ENCODE measurements at places on chromosomes 12 and 14.

DNA sequence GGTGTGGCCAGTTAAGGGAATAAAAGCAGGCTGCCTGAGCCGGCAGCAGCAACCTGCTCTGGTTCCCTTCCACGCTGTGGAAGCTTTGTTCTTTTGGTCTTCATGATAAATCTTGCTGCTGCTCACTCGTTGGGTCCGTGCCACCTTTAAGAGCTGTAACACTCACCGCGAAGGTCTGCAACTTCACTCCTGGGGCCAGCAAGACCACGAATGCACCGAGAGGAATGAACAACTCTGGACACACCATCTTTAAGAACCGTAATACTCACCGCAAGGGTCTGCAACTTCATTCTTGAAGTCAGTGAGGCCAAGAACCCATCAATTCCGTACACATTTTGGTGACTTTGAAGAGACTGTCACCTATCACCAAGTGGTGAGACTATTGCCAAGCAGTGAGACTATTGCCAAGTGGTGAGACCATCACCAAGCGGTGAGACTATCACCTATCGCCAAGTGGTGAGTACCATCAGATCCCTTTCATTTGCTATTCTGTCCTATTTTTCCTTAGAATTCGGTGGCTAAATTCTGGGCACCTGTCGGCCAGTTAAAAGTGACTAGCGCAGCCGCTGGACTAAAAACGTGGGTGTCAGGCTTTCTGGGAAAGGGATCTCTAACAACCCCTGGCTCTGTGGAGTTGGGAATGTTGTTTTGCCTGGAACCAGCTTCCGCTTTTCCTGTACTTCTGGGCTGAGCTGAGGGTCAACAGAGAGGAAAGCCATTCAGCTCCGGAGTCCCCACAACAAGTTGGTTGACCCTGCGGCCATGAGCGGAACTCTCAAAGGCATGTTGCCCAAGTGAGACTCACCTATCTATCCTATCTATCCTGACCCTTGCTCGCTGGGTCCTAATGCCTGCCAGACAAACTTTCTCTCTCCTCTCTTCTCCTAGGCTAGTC is at the start of gene DHRS2:
Gene DHRS2 (plus strand): TSS at position 48 of the 895 bp plus-strand sequence. CDS start 2,501 bp downstream, outside the sequence.
- no peak for DNase-seq

GRCh38 chr12:46804054-46804453 is 21.7 kb downstream of the SLC38A4 start:
- no peak for DNase-seq

DNA sequence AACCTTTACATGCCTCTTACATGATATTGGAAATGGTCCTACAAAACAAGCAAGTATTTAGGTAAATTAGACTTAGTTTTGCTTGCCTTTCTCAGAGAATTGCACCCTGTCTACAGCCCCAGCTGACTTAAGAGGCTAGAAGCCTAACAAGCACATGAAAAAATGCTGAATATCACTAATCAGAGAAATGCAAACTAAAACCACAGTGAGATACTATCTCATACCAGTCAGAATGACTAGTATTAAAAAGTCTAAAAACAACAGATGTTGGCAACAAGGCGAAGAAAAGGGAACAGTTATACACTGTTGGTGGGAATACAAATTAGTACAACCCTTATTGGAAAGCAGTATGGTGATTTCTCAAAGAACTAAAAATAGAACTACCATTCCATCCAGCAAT is 103.8 kb downstream of the EGLN3 start:
- no peak for DNase-seq

DNA sequence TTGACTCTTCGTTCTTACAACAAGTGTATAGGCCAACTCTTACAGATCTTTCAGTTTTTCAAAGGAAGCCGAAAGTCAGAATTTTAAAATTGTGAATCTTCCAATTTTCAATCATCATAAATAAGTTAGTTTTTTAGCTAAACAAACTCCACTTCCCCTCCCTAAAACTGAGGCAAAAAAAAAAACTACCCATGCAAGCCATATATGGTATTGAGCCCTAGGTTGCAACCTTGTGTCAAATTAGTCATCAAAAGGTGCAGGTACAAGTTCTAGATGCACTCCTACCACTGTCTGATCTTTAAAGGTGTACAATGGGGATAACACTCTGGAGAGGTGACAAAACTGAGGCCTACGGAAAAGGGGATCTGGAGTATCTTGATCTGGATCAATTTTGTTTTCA is 97.9 kb downstream of the PAWR start:
- DNase-seq: no peak

DNA sequence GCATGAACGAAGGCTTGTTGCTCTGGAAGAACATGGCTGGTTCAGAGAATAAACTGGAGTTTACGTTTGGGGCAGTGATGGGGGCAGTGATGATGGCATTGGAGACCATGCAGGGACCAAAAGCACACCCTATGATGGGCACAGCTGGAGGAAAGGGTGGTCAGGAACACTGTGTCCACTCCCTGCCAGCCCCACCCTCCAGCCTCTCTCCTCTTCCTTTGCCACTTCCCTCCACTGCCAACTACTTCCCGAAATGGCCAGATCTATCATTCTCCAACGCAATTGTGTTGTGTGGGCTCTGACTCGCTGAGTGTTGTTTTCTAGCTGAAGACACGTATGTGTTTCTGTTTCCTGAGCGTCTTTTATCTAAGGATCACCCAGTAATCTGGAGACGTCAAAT is 39.3 kb upstream of the GSG1 start:
- no peak for DNase-seq

DNA sequence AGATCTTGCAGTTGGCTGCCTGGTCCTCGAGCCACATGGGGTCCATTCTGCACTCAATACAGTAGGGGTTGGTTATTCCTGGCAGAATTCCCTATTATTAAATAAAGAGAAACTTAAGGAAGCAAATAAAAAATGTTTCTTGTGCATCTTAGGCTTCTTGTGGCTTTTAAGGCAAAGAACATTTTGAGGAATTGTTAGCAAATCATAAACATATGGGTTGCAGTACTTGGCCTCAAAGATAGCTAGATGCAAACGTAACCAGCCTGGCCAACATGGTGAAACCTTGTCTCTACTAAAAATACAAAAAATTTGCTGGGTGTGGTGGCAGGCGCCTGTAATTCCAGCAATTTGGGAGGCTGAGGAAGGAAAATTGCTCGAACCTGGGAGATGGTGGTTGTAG is 50.8 kb upstream of the KCNA5 start:
- DNase-seq: no peak

- DNase-seq: no peak
Observed at GRCh38 chr12:83265808-83266207, 579.1 kb downstream of the TMTC2 start.

GRCh38 chr14:52012635-52013034 is 23.3 kb downstream of the RTRAF start:
- no peak for DNase-seq

GRCh38 chr14:47044841-47045240 is 393.3 kb upstream of the RPL10L start:
- DNase-seq: no peak

All from activated naive CD8-positive, alpha-beta T cell treated with anti-CD3 and anti-CD28 coated beads, Interleukin-2, amount 50 U/mL, for 24 hours (primary cell).